ENCODE measurements at places on chromosomes 5 and 9. TPM values are rescaled to one million over a fixed set of nuclear protein-coding genes. Genes with fewer than 3 reads are reported as not detected.

Gene CDH6
- total RNA-seq: under 0.01 TPM

Gene PCDHB10
- under 0.01 TPM for total RNA-seq

Gene LURAP1L
- 28.9 TPM for total RNA-seq

Gene EXOSC3
- total RNA-seq: 39.3 TPM

Gene ANKRD18A
- total RNA-seq: not detected

All from subcutaneous preadipocyte (primary cell).